ENCODE measurements at places on chromosomes 2 and 18.

DNA sequence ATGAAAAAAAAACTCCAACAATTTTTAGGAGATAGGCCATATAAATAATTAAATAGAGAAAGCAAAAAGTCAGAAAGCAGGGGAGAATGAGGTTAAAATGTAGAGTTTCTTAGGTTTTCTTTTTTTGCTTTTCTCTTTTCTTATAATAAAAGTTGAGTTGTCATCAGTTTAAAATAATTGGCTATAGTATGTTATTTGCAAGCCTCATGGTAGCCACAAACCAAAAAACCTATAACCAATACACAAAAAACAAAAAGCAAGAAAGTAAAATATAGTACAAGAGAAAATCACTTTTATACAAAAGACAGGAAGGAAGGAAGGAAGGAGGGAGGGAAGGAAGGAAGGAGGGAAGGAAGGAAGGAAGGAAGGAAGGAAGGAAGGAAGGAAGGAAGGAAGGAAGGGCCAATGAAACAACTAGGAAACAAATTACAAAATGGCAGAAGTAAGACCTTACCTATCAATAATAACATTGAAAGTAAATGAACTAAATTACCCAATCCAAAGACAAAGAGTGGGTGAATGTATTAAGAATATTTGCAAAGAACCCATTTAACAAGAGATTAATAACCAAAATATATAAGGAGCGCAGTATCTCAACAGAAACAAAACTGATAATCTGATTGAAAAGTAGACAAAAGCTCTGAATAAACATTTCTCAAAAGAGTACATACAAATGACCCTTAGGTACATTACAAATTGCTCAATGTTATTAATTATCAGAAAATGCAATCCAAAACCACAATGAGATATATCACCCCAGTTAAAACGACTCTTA lies 541.3 kb upstream of the LRRTM4 start:
- DNase-seq = no peak

DNA sequence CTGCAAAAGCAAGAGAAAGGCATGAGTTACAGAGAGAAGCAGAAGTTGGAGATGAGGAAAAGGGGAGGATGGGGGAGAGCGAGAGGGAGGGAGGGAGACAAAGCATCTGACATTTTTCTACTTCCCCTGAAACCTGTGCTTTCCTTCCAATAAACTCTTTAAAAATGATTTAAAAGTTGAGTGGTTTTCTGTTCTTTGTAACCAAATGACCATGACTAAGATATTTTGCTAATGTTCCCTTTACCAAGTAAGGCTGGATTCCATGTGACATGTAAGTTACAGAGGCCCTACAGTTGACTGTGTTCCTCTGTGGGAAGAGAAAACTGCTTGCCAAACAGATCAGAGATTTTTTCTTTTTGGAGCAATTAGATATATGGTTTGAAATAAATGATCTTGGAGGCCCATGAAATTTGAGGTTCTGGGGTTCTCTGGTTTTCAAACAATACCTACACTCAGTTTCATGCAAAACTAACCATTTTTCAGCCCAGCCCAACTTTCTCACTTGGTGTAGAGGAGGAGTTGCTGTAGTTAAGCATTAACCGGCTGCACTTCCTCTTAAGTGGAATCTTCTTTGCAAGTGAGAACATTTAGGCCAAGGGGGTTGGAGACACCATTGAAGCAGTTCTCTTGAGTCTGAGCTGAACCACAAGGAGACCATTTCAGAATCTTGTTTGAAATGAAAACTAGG lies 34.5 kb downstream of the INSIG2 start:
- no peak for DNase-seq

DNA sequence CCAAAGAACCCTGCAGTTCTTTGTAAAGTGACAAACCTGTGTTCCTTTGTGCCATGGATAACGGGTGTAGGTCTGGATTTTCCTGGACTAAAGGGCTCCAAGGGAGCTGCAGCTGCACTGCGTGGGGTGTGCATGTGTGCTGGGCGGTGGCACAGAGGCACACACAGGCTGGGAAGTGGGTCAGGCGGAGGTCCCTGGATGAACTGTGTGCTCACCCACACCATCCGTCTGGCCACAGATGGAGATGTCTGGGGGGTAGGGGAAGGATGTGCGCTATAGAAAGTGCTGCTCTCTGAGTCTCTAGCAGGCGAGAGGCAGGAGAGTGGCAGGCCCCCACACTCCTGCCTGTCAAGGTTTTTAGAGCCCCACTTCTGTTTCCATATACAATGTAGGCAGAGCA lies 137.2 kb downstream of the LOXHD1 start:
- no peak for DNase-seq

GRCh38 chr18:33706391-33706790 lies 128.4 kb downstream of the ASXL3 start:
- DNase-seq = no peak

DNA sequence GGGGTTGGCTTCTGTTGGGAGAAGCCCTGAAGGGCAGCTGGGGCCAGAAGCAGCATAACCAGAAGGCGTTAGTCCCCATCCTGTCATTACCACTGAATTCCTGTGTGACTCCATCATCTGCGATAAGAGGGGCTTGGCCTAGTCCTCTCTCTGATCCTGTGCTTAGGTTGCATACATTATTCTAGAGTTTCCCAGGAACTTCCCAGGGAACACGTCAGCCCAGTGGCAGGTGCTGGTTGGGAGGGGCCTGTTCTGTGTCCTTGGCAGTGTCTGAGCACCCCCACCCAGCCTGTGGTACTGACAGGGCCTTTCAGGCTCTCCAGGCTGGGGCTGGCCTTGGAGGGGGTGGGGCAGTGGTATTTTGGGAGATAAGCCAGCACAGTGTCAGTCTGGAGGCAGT lies 4.5 kb upstream of the TOGARAM2 start:
- DNase-seq = no peak

GRCh38 chr2:31249009-31249690 lies 15.2 kb downstream of the EHD3 start:
- DNase-seq = no peak
